ENCODE measurements at places on chromosomes 12 and 14. TPM values are rescaled to one million over a fixed set of nuclear protein-coding genes. Genes with fewer than 3 reads are reported as not detected.

Gene PTHLH
- polyA plus RNA-seq, result 246 TPM

Gene BDKRB1
- polyA plus RNA-seq, result 3.7 TPM

Gene NKX2-1
- polyA plus RNA-seq, result not detected

Gene TAS2R42
- polyA plus RNA-seq, result not detected

Gene HOXC9
- 2.9 TPM for polyA plus RNA-seq

Gene PLCZ1
- polyA plus RNA-seq, result 0.28 TPM

Gene PPP2R5C
- 56.4 TPM for polyA plus RNA-seq

All from mammary epithelial cell (primary cell).